ENCODE measurements at places on chromosomes 12 and 14.

DNA sequence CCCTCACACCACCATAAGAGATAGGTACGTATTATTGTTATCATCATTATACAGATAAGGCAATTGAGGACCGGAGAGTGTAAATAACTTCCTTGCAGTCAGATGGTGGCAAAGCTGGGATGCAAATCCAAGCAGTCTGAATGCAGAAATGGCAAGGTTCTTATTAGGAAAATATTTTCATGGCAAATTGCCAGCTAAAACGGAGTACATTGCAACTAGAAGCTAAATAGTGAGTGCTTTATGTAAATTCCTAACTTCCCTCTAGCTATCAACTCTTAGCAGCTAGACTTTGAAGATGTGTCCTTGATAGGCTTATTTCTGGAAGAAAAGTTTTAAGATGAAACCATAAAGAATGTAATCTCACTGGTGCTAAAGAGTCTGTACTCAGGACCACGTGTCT lies 323.9 kb upstream of the DIO2 start:
- no peak for DNase-seq

GRCh38 chr14:54342806-54343205 lies 54.0 kb upstream of the CDKN3 start:
- DNase-seq = no peak

DNA sequence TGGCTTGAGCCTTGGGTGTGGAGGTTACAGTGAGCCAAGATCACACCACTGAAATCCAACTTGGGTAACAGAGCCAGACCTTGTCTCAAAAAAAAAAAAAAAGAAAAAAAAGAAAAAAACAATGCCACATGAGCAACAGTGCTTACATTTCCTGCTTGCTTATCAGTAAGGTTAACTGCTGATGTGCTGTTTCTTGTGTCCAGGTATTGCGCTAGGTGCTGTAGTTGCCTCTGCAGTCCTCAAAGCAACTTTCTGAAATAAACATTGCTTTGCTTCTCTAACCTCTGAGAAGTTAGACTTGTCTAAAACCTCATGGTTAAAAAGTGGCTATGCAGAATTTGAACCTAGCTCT lies 24.7 kb downstream of the RNF34 start:
- no peak for DNase-seq

DNA sequence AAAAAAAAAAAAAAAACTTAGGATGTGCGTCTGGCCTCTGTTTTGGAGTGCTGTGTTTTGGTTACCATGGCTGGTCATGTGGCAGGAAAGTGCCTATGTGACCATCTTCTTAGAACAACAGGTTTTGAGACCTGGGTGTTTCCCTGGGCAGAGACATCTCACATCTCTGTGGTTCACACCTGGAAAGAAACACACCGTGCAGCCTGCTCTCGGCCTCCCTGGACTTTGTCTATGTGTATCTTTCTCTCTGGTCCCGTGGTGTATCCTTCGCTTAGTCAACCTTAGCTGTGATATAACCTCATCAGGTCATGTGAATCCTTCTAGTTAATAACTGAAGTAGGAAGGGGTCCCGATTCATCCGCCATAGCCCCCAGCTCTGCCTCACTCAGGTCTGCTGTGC lies 22.6 kb downstream of the ACADS start:
- DNase-seq = no peak

GRCh38 chr14:75711105-75711795 lies 50.2 kb downstream of the TTLL5 start:
- no peak for DNase-seq
